Tracheal epithelial cell (primary cell): ENCODE measurements at places on chromosomes 3 and 15. TPM values are rescaled to one million over a fixed set of nuclear protein-coding genes. Genes with fewer than 3 reads are reported as not detected.

The SLC27A2 gene
- 1.4 and 3.0 TPM in 2 replicates for total RNA-seq

The TUSC7 gene
- total RNA-seq, result not detected in 2 replicates

The FBXW12 gene
- not detected in 2 replicates for total RNA-seq

The PRR20G gene
- total RNA-seq, result not detected in 2 replicates

The GOLGA8T gene
- not detected in 2 replicates for total RNA-seq

The CISH gene
- 1.3 and 1.7 TPM in 2 replicates for total RNA-seq

The GABRR3 gene
- total RNA-seq, result not detected in 2 replicates

The REC114 gene
- total RNA-seq, result not detected in 2 replicates

The UTS2B gene
- total RNA-seq, result 0.72 TPM in 1 of 2 replicates, not detected in the other

The ZPLD1 gene
- 1.7 and 12.8 TPM in 2 replicates for total RNA-seq

The ITIH4 gene
- total RNA-seq, result 1.1 and 1.9 TPM in 2 replicates

The FGD5 gene
- total RNA-seq, result under 0.01 and 0.96 TPM in 2 replicates

The PDCD10 gene
- total RNA-seq, result 92.7 and 118 TPM in 2 replicates

The MRAS gene
- 1.7 and 14.2 TPM in 2 replicates for total RNA-seq

The AQP9 gene
- 0.24 TPM in 1 of 2 replicates, not detected in the other for total RNA-seq

The GOLGA8M gene
- total RNA-seq, result not detected in 2 replicates

The IL16 gene
- total RNA-seq, result under 0.01 TPM in 2 replicates

The ARGFX gene
- total RNA-seq, result not detected in 2 replicates

The WDR93 gene
- not detected in 2 replicates for total RNA-seq

The POLQ gene
- total RNA-seq, result 1.4 and 5.5 TPM in 2 replicates

The CCR3 gene
- total RNA-seq, result not detected in 2 replicates

The CELF6 gene
- total RNA-seq, result 0.21 and 0.24 TPM in 2 replicates

The DGKG gene
- 0.48 TPM in 1 of 2 replicates, not detected in the other for total RNA-seq

The C3orf49 gene
- not detected in 2 replicates for total RNA-seq

The CLDN18 gene
- not detected in 2 replicates for total RNA-seq

The COX17 gene
- total RNA-seq, result 11.3 and 13.3 TPM in 2 replicates

The PLA2G4D gene
- total RNA-seq, result under 0.01 TPM in 1 of 2 replicates, not detected in the other

The PLEKHO2 gene
- total RNA-seq, result 6.6 and 7.5 TPM in 2 replicates

The ROBO1 gene
- total RNA-seq, result 25.4 and 32.3 TPM in 2 replicates

The P2RY1 gene
- 5.1 and 21.1 TPM in 2 replicates for total RNA-seq

The IDH2 gene
- total RNA-seq, result 46.0 and 76.6 TPM in 2 replicates

The MESP2 gene
- total RNA-seq, result 0.48 and 1.3 TPM in 2 replicates

The GRK7 gene
- not detected in 2 replicates for total RNA-seq

The ATP13A5 gene
- not detected in 2 replicates for total RNA-seq

The UBAP1L gene
- total RNA-seq, result 0.43 and 0.72 TPM in 2 replicates

The PIF1 gene
- total RNA-seq, result 0.21 and 0.72 TPM in 2 replicates

The DZIP1L gene
- total RNA-seq, result 0.96 and 1.7 TPM in 2 replicates
